ENCODE measurements at places on chromosomes 16 and 17. TPM values are rescaled to one million over a fixed set of nuclear protein-coding genes. Genes with fewer than 3 reads are reported as not detected.

DNA sequence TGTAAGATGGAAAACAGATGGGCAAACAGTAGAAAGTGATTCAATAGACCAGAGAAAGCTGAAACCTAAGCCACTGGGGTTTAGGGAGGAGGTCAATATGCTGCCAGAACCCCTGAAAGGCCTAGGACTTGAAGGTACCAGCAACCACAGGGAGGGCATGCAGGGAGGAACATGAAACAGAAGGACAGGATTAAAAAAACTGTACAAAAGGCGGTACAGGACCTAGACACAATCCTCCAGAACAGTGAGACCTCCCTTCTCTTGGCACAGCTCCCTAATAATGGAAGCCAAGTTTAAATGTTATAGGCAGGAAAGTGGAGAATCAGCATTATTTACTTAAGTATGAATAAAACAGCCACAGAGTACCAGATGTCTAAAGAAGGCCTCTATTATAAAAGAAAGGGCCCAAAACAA lies 105.5 kb downstream of the SPAG9 start:
- no peak overlapping the region for H3K4me3 ChIP-seq
- H3K4me1 ChIP-seq = peaks cover 2% of the 10 kb centered on the region
- H3K27me3 ChIP-seq = no peaks in the 10 kb centered on the region
- peaks cover 12% of the 10 kb centered on the region for H3K36me3 ChIP-seq

DNA sequence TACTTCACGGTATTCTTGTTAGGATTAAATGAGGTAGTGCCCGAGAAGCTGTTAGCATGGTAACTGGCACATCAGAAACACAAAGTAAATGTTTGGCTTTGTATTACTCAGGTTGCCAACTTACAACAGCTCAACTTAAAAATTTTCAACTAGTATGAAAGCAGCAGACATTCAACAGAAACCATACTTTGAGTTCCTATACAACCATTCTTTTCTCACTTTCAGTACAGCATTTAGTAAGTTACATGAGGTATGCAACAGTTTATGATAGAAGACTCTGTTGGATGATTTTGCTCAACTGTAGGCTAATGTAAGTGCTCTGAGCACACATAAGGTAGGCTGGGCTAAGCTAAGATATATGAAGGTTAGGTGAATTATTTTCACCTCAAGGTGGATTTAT lies 7.7 kb downstream of the CENPN start:
- no peak overlapping the region for H3K27ac ChIP-seq
- H3K4me3 ChIP-seq = no peak overlapping the region
- H3K36me3 ChIP-seq = peaks cover 43% of the 10 kb centered on the region
- no peak for DNase-seq
- H3K27me3 ChIP-seq = no peaks in the 10 kb centered on the region

NGFR gene
- 0.50 TPM for total RNA-seq

OSGIN1 gene
- total RNA-seq = 1.1 TPM

DNA sequence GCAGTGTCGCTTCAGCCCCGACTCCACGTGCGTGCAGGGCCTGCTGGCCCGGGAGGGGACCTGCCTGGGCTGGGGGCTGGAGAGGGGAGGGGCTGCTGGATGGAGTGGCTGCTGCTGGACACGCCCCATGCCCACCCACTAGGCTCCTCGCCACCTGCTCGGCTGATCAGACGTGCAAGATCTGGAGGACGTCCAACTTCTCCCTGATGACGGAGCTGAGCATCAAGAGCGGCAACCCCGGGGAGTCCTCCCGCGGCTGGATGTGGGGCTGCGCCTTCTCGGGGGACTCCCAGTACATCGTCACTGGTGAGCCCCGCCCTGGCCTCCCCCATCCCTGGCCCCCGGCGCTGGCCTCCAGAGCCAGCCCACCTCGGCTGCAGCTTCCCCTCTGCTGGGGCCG lies 2.4 kb downstream of the BRICD5 start:
- H3K4me3 ChIP-seq = no peak overlapping the region
- DNase-seq = no peak
- H3K27me3 ChIP-seq = no peaks in the 10 kb centered on the region

- no peak overlapping the region for H3K4me3 ChIP-seq
- peaks cover 6% of the 10 kb centered on the region for H3K4me1 ChIP-seq
- DNase-seq = no peak
- no peaks in the 10 kb centered on the region for H3K36me3 ChIP-seq
- H3K27me3 ChIP-seq = no peaks in the 10 kb centered on the region
These were observed 21.1 kb downstream of the ITGB4 start for GRCh38 chr17:75742337-75742736.

- H3K36me3 ChIP-seq = peaks cover 3% of the 10 kb centered on the region
- no peaks in the 10 kb centered on the region for H3K27me3 ChIP-seq
- no peak overlapping the region for H3K27ac ChIP-seq
- H3K4me1 ChIP-seq = peaks cover 37% of the 10 kb centered on the region
- no peak overlapping the region for H3K4me3 ChIP-seq
These were observed 14.2 kb upstream of the SEC14L1 start for GRCh38 chr17:77126519-77126918.

DNA sequence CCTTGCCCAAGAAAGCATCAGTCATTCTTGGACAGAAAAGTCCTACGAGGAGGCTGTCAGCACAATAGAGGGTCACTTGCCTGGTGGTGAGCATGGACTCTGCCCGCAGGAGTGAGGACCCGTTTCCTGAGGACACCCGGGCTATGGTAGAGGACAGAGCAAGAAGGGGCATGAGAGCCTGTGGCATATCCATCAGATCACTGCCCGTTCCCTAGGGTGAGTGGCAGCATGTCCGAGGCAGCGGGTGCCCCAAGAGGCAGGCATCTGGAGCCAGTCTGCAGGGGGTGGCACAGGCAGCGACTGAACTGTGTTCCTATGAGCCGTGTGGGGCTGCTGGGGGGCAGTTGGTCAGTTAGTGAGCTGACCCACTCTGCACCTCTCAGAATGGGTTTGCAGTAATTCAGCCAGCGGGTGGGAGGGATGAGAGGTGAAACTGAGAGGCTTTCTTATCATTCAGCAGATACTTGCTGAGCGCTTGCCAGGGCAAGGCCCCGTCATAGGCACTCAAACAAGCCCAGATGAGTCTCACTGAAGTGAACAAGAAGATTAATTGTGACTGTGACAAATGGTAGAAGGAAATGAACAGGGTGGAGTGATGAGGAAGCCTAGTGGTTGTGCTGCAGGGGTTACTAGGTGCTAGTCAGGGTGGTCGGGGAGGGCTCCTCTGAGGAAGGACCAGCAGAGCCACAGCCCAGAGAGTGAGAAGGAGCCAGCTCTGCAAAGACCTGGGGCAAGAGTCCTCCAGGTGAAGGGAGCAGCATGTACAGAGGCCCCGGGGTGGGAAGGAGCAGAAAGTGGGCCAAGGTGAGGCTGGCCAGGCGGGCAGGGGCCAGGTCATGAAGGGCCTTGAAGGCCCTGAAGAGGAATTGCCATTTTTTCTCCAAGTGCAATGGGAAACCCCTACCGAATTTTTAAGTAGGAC lies 87.9 kb downstream of the CLEC16A start:
- H3K27me3 ChIP-seq = no peaks in the 10 kb centered on the region
- no peak for DNase-seq
- H3K36me3 ChIP-seq = peaks cover 85% of the 10 kb centered on the region

DNA sequence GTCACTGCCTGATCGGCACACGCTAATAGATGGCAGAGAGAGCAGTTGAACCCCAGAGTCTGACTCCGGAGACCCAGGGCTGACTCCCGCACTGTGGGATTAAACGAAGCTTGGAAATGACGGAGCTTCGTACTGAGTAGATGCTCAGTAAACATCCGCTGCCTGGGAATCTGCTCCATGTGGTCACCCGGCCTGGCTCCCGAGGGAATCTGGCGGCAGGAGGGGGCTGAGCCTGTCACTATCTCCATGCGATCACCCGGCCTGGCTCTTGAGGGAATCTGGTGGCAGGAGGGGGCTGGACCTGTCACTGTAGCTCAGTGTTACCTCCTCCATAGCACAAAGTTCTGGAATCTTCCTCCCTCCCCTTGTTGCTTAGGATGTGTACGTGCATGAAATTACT lies 139.7 kb upstream of the CIBAR2 start:
- H3K36me3 ChIP-seq = no peaks in the 10 kb centered on the region
- peaks cover 11% of the 10 kb centered on the region for H3K27me3 ChIP-seq
- no peak for DNase-seq
- H3K27ac ChIP-seq = peak overlapping the region; percentile 70
- H3K4me1 ChIP-seq = peaks cover 18% of the 10 kb centered on the region

DNA sequence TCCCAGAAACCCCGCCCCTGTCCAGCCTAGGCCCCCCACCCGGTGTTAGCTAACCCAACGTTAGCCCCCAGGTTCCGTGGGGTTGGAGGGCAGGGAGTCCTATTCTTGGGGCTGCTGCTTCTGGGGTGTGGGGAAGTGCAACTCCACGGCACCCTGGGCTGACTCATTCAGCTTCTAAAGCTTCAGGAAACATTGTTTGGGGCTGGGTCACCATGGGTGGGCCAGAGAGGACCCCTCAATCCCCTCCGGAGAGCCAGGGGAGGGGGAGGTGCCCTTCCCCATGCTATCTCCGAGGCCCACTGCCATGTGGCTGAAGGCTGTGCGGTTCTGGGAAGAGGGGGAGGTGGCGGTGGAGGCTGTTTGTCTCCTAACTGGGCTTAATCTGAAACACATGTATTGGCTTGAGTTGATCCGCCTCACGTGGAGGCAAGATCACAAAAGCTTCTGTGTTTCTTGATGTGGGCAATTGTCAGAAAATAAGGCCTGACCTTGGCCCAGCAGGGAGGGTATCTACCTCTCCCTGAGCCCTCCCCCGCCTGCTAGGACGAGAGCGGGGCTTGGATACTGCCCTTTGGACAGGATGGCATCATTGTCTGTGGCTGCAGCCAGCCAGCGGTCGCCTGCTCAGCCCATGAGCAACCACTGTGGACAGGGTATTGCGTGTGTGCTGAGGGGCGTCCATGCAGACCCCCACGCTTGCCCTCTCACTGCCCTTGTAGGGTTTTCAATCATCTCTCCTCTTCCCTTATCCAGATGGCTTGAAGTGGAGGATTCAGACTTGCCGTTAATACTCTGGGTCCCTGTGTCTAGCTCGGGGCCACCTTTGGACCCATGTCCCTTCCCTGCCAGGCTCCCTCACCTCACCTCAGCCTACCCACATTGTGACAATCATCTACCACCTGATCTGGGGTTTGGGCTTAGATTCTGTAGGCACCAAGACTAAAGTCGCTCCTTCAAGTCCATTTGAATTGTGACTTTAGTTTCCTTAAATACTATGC lies 1.3 kb downstream of the SERPINF1 start:
- DNase-seq = no peak
- peak overlapping the region; percentile 43 for H3K4me3 ChIP-seq
- peaks cover 23% of the 10 kb centered on the region for H3K4me1 ChIP-seq
- peak overlapping the region; percentile 85 for H3K27ac ChIP-seq
- no peaks in the 10 kb centered on the region for H3K36me3 ChIP-seq

- no peak for DNase-seq
- H3K27ac ChIP-seq = no peak overlapping the region
- H3K36me3 ChIP-seq = no peaks in the 10 kb centered on the region
- no peaks in the 10 kb centered on the region for H3K4me1 ChIP-seq
- peaks cover 37% of the 10 kb centered on the region for H3K27me3 ChIP-seq
These were observed 3.7 kb downstream of the TMEM98 start for GRCh38 chr17:32931686-32932085.

ZNF174 gene
- 16.0 TPM for total RNA-seq

DNA sequence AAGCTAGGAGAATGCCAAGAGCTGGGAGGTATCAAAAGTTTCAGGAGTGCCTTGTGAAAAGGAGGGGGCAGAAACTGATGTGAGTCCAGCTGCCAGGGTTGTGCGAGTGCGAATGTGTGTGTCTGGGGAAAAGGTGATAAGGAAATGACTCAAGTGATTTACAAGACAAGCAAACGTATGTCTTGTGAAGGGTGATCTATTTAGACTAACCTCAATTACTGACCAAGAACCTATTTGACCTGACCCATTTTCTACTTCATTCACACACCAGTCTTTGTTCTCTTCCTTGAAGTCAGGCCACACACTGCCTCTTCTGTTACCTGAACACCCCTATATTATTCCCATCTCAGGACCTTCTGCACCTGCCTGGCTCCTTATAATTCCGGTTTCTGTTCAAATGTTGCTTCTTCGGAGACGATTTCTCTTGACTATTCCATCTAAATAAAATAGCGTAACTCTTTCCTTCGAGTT lies 1.0 kb downstream of the GDE1 start:
- peak overlapping the region; percentile 100 for H3K4me3 ChIP-seq
- no peaks in the 10 kb centered on the region for H3K27me3 ChIP-seq
- DNase-seq = no peak
- peaks cover 40% of the 10 kb centered on the region for H3K4me1 ChIP-seq
- peak overlapping the region; percentile 98 for H3K27ac ChIP-seq

GRCh38 chr17:76103274-76104139 lies at the start of gene EXOC7:
EXOC7 (minus strand) TSS chr17:76103787; CDS start chr17:76103692, 95 bp downstream.
- H3K36me3 ChIP-seq = peaks cover 11% of the 10 kb centered on the region
- H3K4me1 ChIP-seq = peaks cover 16% of the 10 kb centered on the region
- peak within 1 kb of the TSS; percentile 99 for H3K4me3 ChIP-seq
- DNase-seq = peak; percentile 98

DNA sequence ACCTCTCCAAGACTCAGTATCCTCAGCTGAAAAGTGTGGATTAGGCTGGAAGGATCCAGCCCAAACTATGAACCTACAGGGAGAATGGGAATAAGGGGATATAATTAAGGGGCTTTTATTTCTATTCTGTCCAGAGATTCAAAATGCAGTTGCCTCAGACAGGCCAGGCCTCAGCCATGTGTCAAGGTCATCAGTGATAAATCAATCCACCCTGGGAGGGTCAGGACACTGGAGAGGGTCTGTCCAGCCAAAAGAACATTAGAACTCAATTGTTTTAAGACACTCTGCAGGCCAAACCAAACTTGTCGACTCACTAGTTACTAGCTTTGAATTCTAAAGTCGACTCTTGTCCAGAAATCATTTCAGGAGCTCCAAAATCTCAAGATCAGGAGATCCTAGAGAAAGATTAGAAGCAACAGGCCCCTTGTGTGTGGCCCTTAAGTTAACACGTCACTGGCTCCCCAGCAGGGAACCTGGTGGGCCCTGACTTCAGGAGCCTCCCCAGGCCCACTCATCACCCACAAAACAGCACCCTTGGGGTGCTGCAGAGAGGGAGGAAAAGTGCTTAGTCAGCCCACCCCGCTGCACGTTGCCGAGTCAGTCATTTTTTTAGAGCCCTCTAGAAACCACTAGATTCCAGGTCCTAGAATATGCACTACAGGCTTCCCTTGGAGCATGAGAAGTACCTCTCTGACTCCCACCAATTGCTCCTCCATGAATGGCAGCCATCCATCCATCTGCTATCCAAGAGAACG lies 156.8 kb downstream of the XYLT1 start:
- peaks cover 39% of the 10 kb centered on the region for H3K36me3 ChIP-seq
- no peak overlapping the region for H3K4me3 ChIP-seq
- H3K4me1 ChIP-seq = peaks cover 41% of the 10 kb centered on the region
- H3K27ac ChIP-seq = peak overlapping the region; percentile 31

SMPD3 gene
- total RNA-seq = 16.0 TPM

GRCh38 chr17:70922268-70922667 lies 752.9 kb downstream of the KCNJ2 start:
- no peaks in the 10 kb centered on the region for H3K27me3 ChIP-seq
- H3K36me3 ChIP-seq = no peaks in the 10 kb centered on the region
- H3K4me1 ChIP-seq = no peaks in the 10 kb centered on the region
- no peak for DNase-seq
- no peak overlapping the region for H3K4me3 ChIP-seq

DNA sequence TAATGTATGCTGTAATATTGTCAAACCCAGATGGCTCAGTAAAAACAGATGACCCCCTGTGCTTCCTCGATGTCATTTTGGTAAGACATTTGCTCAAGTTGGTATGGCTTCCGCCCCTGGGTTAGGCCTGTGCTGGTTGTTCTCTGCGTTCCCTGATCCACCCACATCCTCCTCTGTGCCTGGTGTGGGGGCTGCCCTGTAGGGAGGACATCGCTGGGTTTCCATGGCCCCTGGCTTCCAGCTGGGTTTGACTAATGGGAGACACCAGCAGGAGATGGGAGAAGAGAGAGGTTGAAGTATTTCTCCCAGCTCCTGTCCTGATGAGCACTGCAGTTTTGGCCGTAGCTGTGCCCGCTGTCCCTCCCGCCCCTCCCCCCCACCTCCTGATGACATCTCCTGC lies 4.4 kb upstream of the MFAP4 start:
- H3K4me3 ChIP-seq = no peak overlapping the region
- peaks cover 3% of the 10 kb centered on the region for H3K4me1 ChIP-seq
- H3K27ac ChIP-seq = no peak overlapping the region
- H3K36me3 ChIP-seq = no peaks in the 10 kb centered on the region
- no peak for DNase-seq
- H3K27me3 ChIP-seq = peaks cover 27% of the 10 kb centered on the region
